ENCODE measurements at places on chromosomes 16 and 17.

- peak; percentile 27 for DNase-seq
These were observed 44.7 kb downstream of the CRISPLD2 start for GRCh38 chr16:84864326-84864955.

GRCh38 chr17:28940142-28940541 is 11.2 kb downstream of the PHF12 start:
- no peak for DNase-seq

GRCh38 chr17:54623746-54624145 is 276.9 kb upstream of the TOM1L1 start:
- no peak for DNase-seq

- no peak for DNase-seq
These were observed 29.8 kb upstream of the RBBP6 start for GRCh38 chr16:24509536-24509935.

DNA sequence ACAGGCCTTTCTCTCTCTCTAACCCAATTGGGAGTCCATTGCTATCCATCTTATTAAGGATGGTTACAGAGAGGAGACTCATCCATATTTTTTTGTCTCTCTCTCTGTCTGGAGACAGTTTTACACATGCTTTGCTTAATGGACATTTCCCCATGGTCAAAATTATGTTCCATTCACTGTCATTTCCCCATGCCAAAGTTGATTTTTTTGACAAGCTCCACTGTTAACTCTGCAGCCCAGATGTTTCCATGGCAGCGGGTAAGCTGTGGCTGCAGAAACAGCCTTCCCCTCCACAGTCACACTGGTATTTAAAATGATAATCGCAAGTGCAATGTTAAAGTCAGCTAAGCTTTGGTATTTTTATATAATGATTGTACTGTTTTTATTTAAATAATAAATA is 63.9 kb upstream of the HLF start:
- DNase-seq = no peak

Measured in NCI-H1694 (cell line).